ENCODE measurements at places on chromosomes 6 and 20.

- peak; percentile 95 for DNase-seq
These were observed 207.1 kb downstream of the PREX1 start for GRCh38 chr20:48620507-48621375.

DNA sequence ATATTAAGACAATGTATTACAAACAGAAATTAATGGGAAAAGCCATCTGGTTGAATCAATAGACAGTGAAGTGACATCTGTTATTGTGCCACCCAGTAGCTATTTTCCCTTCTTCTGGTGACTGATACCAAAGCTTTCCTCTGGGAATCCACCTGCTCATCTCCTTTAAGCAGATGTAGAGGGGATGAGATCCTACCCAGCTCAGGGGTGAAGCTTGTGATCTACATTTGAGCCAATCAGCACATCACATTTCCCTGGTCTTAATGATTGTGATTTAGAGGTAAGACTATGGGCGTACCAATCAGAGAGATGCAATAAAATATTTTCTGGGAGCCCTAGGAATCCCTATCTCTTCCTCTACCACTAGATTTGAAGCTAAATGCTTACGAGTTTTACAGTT, 782.9 kb downstream of the PTPRT start:
- no peak for DNase-seq

DNA sequence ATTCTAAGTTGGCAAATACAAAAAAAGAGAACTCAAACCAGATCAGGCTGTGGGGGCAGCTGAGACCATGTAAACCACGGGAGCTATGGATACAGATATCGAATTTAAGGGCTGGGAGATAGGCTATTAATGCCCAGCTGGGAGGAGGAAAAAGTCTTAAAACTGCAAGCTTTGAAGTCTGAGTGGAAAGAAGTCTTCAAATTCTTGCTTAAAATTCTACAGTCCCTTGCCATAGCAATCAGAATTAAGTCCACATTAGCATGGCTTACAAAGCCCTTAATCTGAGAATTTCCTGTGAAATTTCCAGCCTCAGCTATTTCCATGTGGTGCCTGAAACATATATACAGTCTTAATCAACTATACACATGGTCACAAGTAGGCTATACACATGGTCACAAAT, 465.0 kb upstream of the HSF2 start:
- DNase-seq: no peak

DNA sequence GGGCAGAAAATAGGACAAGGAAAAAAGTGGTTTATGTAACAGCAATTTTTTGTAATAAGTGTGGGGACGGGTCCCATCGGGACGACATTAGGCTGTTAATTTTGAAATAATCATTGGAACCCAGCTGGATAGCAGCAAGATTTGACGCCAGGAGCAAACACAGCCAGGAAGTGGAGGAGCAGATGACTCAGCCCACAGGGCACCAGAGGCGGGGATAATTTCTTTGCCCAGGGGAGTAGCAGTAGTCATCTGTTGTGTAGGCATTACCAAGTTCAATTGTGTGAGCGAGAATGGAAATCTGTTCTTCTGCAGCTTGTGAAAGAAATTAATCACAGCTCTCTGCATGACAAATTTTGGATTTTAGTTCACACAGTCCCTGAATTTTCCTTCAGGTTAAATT, 22.6 kb upstream of the RIN2 start:
- DNase-seq: no peak

DNA sequence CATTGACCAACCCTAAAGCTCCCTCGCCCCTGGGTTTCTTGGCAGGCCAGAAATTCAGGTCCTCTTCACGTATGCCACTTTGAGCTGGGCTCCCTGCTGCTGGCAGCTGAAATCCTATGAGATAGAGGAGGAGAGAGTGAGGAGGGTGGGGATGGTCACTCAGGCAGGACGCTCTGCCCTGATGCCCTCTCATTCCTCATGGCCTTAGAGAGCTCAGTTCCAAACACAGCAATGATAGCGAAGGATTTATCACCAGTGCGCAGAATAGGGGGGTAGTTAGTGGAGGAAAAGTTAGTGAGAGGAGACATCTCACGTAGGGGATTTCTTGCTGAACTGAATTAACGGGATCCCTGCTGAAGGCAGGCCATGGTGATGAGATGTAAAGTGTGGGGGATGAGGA, 84.2 kb upstream of the PMEPA1 start:
- DNase-seq: no peak

DNA sequence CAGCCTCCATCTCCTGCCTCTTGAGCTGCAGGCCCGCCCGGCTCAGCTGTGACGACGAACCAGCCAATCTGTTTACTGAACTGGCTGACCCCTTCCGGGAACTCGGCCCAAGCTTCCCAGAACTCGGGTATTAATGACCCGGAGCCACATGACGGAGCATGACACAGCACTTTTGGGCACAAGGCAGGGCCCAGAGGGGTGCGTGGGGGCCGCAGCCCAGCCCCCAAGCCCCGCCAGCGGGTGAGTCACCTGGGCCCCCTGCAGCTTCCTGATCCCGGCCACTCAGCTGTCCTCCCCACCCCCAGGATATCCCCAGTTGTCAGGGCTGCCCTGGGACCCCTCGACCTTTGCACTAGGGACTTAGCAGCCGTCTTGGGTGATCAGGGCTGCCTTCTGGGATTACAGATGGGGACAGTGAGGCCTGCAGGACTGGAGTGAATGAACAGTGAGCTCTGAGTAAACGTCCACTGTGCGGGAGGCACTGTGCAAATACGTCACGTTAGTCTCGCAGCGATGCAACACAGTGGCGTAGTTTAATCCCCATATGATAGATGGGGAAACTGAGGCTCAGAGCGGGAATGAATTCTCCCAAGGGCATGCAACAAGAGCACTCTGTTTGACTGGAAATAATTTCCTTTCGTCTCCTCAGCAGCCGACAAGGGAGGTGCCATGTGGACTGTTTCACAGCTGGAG, 102.1 kb downstream of the CEBPB start:
- no peak for DNase-seq

- DNase-seq: no peak
These were observed 66.4 kb downstream of the ZNF217 start for GRCh38 chr20:53527196-53527595.

DNA sequence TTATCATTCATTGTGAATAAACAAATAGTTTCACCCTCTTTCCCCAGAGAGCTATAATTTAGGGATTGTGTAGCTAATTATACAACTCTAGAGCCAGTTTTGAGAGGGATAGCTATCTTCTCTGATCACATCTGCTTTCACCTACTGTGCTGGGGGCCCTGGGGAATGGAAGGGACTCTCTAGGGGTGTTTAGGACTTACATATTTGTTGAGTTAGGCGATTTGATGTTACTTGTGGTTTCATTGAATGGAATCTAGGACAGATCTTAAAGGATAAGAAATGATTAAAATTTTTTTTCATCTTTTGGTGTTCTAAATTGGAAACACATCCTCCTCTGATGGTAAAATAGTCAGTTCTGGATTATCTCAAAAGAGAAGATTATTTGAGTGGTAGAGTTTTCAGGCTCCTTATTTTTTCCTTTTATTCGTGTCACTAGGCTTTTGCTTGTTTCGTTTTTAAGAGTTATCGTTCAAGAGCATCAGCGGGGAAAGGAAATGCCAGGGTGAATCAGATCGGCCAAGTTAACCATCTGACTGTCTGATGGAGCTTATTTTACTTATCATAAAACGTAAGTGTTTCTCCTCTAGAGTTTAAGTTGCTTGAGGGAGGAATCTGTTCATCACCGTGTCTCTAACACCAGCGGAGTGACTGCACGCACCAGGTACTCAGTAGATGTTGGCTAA, 236.7 kb downstream of the FARS2 start:
- no peak for DNase-seq

DNA sequence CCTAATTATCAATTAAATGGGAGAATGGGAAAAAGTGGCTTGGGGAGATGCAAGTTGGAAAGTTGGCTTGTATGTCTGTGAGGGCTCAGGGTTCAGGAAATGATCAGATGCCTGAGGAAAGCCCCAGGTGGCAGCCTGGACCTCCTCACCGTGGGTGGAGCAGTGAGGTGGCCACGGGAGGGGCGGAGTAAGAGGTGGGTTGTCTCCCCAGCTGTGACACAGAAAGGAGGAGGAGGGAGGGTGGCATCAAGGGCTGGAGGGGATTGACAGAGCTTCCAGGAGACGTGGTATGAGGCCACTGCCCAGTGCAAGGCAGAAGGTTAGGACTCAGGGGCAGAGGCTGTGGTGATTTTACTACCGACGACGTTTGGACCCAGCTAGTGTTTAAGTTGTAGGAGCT, 672.2 kb downstream of the PRKN start:
- DNase-seq: no peak

- DNase-seq: peak; percentile 29
These were observed 15.3 kb downstream of the ANKRD60 start for GRCh38 chr20:58213121-58213520.

- no peak for DNase-seq
These were observed 22.6 kb downstream of the MTHFD1L start for GRCh38 chr6:150887978-150888563.

DNA sequence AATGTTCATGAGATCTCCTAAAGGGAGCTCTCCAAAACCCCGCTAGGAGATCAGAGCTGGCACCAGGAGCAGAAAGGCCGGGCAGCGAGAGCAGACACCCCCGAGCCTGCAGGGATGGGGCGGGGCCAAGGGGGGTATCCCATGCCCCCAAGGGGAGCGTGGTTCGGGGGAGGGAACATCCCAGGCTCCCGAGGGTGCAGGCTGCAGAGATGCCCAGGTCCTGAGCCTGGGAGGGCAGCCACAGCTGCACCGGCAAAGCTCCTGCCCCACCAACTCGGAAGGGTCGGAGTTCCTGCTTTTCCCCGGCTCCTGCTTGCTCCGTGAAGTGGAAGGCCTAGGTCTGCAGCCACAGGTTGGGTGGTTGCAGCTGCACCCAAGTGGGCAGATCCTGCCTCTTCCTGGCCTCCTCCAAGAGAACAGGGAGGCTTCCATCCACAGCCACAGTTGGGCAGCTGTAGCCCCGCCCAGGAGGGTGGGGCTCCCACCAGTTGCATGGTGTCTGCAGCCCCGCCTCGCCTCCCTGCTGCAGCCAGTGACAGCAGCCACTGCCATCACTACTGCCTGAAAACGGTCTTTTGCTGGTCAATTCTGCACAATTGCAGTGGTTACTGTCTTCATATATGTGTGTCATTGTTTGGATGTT, 13.4 kb upstream of the GMNN start:
- DNase-seq: no peak

DNA sequence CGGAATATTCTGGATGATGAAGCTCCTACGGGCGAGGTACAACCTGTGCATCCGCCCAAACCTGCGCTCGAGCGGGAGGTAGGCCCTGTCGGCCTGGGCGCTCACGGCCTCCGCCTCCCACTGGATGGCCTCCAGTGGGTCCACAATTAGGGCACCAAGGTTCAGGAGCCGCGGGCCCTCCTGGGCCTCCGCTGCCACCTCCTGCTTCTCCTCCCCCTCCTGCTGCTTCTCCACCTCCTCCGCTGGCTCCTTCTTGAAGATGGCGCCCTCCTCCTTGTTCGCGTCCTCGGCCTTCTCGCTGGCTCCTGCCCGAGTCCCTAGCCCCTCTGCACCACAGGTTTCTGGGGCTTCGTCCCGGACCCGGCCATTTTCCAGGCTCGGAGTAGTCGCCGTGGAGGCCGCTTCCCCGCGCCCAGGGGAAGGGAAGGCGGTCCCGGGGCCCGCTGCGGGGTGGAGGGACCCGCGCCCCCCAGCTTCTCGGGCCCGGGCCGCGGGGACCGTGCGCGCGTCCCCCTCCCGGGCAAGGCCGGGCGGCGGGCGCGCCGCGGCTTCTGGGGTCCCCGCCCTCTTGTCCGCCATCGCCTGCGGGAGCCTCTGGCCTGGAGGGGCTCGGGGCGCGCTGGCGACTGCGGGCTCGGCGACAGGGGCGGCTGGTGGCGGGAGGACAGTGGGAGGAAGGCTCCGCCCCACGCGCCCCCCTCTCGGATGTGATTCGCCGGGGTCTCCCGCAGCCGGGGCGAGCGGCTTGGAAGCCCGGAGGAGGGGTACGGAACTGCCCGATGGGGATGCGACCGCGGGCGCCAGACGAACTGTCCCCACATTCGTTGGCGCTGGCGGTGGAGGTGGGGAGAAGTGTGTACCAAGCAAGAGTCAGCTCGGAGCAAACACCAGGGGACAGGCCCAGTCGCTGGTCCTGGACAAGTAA, 17.6 kb downstream of the PLAGL2 start:
- DNase-seq: peak; percentile 43

DNA sequence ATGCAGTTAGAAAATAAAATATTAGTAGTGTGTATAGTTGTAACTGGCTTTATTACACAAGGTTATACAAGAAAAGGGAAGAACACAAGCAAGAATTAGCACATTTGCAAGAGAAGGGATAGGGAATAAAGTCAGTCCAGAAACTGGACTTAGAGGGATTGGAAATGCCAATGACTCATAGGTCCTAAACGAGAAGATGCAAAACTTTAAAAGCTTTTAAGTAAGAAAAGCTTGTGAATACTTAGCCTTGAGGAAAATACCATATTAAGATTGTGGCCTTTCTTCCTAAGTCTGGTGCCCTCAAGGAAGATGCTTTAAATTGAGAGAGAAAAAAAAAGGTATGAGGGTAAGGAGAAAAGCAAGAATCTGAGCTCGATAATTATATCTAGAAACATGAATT, 102.3 kb upstream of the MCHR2 start:
- no peak for DNase-seq

- no peak for DNase-seq
These were observed 47.9 kb downstream of the HDDC2 start for GRCh38 chr6:125253881-125254280.

- DNase-seq: no peak
These were observed 55.0 kb downstream of the ESR1 start for GRCh38 chr6:151862461-151862860.

DNA sequence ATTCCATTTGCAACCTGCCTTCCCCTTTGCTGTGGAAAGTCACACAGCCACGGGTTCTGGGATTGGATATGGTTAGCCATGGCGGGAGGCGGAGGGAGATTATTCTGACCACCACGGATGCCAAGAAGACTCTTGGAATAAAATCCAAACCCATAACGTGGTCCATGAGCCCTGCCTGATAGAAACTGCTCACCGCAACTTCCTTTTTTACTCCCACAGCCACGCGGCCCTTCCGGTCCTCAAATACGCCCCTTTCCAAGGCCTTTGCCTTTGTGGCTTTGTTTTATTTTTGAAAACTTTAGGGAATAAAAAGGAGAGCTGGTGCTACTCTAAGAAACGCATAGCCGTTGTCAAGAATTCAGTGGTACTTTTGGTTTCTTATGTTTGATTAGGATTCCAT, 602.5 kb upstream of the CDH4 start:
- DNase-seq: no peak

GRCh38 chr6:6681075-6681849, 92.7 kb downstream of the LY86 start:
- DNase-seq: no peak

- DNase-seq: peak; percentile 83
These were observed 2.0 kb downstream of the MYB start for GRCh38 chr6:135183002-135183531.
